ENCODE measurements at places on chromosomes 1 and 21.

DNA sequence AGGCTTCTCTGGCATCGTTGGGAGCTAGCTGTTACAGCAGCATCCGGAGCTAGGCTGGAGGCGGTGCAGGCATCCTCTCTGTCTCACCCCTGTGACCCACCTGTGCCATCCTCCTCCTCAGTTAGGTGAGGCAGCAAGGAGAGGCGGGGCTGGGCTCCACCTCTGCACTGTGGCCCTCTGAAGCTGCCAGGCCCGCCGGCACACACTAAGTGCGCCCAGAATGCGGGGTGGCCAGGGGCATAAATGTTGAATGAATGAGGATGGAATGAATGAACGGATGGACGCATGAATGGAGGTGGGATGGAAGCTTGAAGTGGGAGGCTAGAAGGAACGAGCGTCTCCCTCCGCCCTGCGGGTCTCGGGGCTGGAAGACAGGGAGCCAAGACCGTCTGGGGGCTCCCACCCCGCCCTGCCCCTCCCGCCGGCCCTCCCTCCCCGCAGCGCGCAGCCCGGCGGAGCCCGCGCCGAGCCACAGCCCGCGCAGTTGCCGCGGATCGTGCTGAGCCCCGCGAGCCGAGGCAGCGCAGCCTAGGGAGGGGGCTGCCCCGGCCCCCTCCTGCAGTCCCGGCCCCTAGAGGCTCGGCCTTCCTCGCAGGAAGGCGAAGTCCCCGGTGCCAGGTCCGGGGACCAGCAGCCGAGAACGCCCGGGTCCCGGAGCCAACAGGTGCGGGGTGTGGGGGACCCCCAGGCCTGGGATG lies at the start of gene HCRTR1:
TSS of gene HCRTR1 (plus strand) at position 472 of the 698 bp plus-strand sequence. CDS start 1,504 bp downstream, outside the sequence.
- no peak for DNase-seq

- no peak for DNase-seq
Observed at GRCh38 chr1:45886229-45886628, 82.8 kb downstream of the MAST2 start.

GRCh38 chr1:175808573-175808972 lies 65.2 kb upstream of the TNR start:
- DNase-seq: peak; percentile 1

- DNase-seq: peak; percentile 46
Observed at GRCh38 chr1:111769517-111770146, 13.9 kb downstream of the DDX20 start.

GRCh38 chr1:67347688-67348472 lies 40.2 kb downstream of the IL12RB2 start:
- DNase-seq: peak; percentile 18

- no peak for DNase-seq
Observed at GRCh38 chr1:17874231-17874630, 119.1 kb downstream of the ACTL8 start.

GRCh38 chr1:176536588-176536987 lies 73.6 kb downstream of the PAPPA2 start:
- DNase-seq: no peak

- peak; percentile 68 for DNase-seq
Observed at GRCh38 chr1:206684478-206685333, at the start of gene MAPKAPK2. TSS of gene MAPKAPK2 (plus strand) at chr1:206684905. CDS start at chr1:206685230, 325 bp downstream.

DNA sequence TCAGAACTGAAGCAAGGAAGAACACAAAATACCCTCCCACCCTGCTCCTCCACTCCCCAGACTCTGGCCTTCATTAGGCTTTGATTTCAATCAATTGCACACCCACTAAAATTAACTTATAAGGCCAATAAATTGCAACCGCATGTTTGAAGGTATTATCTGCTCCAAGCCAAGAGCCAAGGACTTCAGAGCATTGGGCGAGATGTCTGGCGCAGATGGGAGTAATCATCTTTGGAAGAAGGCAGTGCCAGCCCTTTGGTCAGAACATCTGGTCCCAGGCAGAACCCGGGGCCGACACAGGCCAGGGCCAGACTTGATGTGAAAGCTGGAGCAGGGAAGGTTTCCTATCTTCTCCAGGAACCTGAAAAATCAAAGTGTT lies 60.0 kb downstream of the SLC66A1 start:
- DNase-seq: no peak

DNA sequence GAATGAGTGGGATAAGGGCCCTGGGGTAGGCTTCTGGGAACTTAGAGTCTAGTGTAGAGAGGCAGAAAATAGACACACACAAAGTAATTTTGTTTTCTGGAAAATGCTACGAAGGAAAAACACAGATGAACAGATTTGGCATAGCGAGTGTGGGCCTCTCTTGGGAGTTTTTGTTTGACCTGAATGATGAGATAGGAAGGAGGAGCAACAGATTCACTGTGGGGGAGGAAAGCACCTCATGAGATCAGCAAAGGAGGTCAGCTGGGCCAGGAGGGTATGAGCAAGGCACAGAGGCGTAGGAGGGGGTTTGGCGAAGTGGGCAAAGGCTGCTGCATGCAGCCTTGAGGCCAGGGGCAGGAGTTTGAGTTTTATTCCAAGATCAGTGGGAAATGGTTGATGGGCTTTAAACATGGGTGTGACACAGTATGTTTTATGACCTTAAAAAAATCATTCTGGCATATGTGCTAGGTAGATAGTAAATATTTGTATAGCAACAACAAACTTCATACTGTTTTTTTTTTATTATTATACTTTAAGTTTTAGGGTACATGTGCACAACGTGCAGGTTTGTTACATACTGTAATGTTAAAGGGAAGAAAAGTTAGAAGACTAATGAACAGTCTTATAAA lies 57.9 kb downstream of the FGGY start:
- no peak for DNase-seq

- no peak for DNase-seq
Observed at GRCh38 chr1:117967477-117967876, 37.9 kb downstream of the WDR3 start.

DNA sequence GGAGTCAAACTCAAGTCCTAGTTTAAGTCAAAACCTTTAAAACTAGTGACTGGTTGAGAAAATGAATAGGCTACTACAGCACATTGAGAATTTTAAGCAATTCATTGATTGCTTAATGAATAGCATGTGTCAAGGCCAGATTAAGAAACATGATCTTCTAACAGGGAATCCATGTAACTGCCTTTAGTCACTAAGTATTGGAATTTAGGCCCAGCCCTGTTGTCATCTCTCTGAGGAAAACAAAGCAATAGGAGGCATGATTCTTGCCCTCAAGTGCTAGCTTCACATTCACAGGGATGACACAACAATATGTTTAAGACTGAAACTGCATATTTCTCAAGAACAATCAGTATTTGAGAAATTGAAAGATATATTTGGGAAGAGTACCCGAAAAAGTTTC lies 70.0 kb upstream of the PTGS2 start:
- DNase-seq: no peak

GRCh38 chr1:59355361-59355760 lies 58.5 kb downstream of the FGGY start:
- no peak for DNase-seq

GRCh38 chr21:36310016-36310415 lies 10.0 kb upstream of the MORC3 start:
- DNase-seq: no peak

DNA sequence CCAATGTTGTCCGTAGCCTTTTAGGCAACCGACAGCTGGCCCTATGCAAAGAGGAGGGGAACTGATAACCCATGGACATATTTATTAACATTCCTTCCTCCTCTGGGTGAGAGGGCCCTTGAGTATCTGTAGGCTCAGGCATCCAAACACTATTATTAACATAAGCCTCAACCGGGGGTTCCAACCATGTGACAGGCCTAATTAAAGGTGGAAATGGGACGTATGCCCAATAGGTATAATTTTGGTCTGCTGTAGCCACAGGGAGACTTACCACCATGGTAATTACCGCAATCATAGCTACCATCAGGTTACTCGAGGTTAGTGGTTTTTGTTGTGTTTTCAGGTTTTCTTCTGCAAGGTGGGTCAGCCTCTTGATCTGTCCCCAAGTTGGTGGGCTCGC lies 5.3 kb downstream of the DAP3 start:
- peak; percentile 75 for DNase-seq

DNA sequence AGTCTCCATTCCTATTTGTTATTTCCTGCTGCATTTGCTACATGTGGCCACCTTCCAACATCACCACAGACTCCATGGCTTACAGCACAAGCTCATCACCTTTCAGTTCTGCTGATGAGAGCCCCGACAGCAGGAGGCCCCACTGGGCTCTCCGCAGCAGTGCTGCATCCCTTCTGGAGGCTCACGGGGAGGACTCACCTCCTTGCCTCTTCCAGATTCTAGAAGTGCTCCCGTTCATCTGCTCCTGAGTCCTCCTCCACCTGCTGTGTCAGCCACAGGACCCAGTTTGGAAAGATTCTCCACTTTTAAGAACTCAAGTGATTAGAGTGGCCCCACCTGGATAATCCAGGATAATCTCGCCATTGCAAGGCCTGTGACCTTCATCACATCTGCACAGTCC lies 167.6 kb downstream of the PCBP3 start:
- DNase-seq: no peak

GRCh38 chr1:203985044-203985443 lies 87.9 kb upstream of the SOX13 start:
- DNase-seq: no peak

GRCh38 chr1:109613361-109614147 lies 5.9 kb downstream of the GNAT2 start:
- DNase-seq: no peak

DNA sequence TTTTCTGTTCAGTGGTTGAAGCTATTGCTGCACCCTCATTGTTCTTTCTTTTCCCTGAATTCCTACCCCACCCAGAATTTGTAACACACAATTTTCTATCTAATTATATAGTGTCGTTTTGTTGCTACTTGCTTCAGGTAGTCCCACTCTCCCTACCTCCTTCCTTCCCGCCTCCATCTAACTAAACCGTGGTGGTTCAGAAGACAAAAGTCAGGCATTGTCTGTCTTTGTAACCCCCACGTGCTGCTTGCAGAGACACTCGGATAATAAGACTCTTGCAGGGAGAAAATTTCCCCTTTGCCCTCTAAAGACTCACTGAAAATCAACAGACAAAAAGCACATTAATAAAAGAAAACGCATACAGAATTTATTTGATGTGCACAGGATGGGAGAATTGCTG lies 46.2 kb upstream of the BTG3 start:
- DNase-seq: no peak
